ENCODE measurements at places on chromosomes 2 and 18.

GRCh38 chr2:174631009-174631981 is 33.7 kb upstream of the WIPF1 start:
- DNase-seq, result no peak

GRCh38 chr2:120586507-120587278 is 149.0 kb upstream of the GLI2 start:
- no peak for DNase-seq

DNA sequence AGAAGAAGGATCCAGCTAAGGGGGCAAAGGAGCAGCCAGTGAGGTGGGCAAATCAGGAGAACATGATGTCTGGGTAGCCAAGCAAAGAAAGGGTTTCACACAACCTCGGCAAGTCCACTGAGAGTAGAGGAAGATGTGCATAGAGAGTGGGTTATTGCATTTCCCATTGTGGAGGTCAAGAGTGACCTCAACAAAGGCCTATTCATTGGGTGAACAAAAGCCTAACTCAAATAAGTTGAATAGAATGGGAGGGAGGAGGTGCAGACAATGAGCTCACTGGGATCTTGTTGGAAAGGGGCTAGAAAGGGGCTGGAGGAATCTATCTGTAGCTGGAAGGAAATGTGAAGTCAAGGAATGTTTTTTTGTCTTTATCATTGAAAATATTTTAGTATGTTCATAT is 14.0 kb upstream of the PDCL3 start:
- no peak for DNase-seq

GRCh38 chr2:40208463-40208862 is 243.4 kb downstream of the SLC8A1 start:
- no peak for DNase-seq

DNA sequence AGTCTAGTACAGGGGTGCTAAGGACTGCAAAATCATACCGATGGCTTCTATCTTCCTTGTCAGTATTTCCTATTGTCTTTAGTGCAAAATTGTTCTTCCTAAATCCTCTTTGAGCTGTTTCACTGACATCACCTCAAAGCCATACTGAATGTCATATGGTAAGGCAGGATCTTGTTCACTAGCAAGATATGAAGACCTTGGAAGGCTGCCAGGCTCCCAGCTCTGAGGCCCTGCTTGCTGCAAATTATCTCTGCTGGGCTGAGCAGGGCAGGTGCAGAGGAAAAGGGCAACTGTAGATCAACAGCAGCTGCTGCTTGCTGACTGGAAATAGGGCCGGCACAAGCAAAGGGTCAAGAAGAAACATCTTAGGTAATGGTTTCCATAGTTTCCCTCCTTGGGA is 58.2 kb downstream of the PMAIP1 start:
- no peak for DNase-seq
